ENCODE measurements at places on chromosomes 3 and 15.

- peak; percentile 70 for DNase-seq
These were observed 546.9 kb downstream of the RBMS3 start for GRCh38 chr3:29827756-29828155.

DNA sequence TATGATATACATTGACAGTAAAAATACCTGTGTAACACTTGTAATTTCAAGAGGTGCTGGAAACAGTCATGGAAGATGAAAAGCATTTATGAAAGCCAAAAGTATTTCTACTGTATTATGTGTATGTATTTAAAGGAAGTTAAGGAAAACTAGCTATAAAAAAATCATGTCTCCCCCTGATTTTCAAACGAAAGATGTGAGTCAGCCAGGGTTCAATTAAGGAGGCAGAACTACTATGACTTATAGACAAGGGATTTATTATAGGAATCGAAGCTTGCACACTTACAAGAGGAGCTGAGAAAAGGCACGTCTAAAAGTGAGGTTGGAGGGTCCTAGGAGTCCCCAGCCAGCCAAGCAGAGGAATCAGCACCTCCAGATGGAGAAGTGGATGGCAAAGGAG is 119.4 kb downstream of the SUCLG2 start:
- peak; percentile 21 for DNase-seq

GRCh38 chr3:177177749-177178221 is 19.5 kb downstream of the TBL1XR1 start:
- DNase-seq, result no peak

DNA sequence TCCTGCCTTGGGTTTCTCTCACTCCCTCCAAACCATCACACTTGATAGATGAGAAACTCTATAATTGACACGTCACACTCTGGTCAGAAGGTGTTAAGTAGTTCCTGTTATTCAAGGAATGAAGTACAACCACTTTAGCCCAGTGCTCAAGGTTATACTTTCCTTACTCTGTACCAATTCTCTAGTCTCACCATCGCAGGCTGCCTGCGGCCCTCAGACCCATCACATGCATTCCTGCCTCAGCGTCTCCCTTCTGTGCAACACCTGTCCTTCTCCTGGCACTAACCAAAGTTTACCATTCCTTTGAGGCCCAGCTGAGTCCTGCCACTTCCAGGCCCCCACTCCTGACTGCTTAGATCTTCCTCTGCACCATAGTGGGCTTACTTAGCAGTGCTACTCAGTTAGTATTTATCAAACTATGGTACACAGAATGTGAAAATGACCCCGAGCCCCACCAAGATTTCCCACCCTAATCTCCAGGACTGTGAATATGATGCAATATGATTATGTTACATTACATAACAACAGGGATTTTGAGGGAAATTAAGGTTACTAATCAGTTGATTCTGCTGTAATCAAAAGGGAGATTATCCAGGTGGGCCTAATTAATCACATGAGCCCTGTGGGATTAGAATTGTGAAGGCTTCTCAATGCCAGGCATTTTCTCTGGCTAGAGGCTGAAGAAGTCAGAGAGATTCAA is 36.2 kb downstream of the SPINK8 start:
- no peak for DNase-seq

DNA sequence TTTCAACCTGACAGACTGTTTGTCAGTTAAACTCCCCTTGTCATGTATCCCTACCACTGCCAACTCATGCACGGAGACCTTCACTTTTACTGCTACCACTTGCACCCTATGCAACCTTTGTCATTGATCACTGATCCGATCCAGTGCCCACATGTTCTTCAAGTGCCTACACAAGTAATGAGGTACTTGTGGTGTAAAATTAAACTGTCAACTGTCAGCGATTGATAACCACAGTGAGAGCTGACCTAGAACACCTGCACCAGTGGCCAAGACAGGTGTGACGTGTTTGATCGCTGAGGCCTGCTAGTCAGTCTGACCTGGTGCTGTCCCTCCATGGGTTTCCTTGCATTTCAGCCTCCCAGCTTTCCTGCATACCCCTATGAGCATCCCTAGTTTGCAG is 55.6 kb downstream of the MECOM start:
- DNase-seq, result no peak

- DNase-seq, result no peak
These were observed 24.1 kb downstream of the TMEM40 start for GRCh38 chr3:12734960-12735359.

DNA sequence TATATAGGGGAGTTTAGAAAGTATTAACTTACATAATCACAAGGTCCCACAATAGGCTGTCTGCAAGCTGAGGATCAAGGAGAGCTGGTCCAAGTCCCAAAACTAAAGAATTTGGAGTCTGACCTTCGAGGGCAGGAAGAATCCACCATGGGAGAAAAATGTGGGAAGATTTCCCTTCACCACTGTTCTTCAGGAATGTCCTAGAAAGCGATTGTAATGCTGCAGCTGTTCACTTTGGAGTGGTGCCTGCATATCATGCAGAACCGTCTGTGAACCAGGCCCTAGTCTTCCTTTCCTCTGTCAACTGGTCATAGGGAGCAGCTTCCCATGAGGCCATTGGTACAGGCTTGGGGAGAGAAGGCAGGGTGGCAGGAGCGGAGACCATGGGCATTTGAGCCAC is 497.9 kb upstream of the ARPP21 start:
- DNase-seq, result no peak

- peak; percentile 35 for DNase-seq
These were observed 693 bp downstream of the RASGRP1 start for GRCh38 chr15:38563723-38564519.

GRCh38 chr3:39927479-39927878 is 118.1 kb downstream of the MYRIP start:
- no peak for DNase-seq

GRCh38 chr3:187737368-187738070 is 7.7 kb downstream of the BCL6 start:
- DNase-seq, result peak; percentile 65

- no peak for DNase-seq
These were observed 106.6 kb downstream of the DNAJB8 start for GRCh38 chr3:128359846-128360642.
